ENCODE measurements at places on chromosomes 4 and X.

GRCh38 chr4:124433500-124433899 lies 279.0 kb downstream of the ANKRD50 start:
- no peak for DNase-seq

GRCh38 chr4:108851366-108851765 lies 88.5 kb upstream of the ETNPPL start:
- no peak for DNase-seq

DNA sequence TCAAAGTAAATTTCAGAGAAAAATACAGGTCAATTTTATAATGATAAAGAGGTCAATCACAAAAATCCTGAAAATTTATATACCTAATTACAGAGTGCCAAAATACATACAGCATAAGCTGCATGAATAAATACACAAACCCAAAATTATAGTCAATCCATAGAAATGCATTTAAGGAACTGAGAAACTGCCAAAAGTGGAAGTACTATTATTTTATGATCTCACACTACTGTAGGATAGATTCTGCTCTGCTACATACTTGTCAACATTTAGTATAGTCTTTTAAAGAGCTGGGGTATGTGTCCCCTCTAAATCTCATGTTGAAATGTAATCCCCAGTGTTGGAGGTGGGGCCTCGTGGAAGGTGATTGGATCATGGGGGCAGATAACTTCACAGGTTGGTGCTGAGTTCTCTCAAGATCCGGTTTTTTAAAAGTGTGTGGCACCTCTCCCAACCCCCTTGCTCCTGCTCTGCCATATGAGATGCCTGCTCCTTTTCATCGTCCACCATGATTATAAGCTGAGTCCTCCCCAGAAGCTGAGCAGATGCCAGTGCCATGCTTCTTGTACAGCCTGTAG lies 31.8 kb downstream of the CHIC2 start:
- DNase-seq = no peak

GRCh38 chrX:4240541-4241194 lies 527.2 kb upstream of the PRKX start:
- no peak for DNase-seq

DNA sequence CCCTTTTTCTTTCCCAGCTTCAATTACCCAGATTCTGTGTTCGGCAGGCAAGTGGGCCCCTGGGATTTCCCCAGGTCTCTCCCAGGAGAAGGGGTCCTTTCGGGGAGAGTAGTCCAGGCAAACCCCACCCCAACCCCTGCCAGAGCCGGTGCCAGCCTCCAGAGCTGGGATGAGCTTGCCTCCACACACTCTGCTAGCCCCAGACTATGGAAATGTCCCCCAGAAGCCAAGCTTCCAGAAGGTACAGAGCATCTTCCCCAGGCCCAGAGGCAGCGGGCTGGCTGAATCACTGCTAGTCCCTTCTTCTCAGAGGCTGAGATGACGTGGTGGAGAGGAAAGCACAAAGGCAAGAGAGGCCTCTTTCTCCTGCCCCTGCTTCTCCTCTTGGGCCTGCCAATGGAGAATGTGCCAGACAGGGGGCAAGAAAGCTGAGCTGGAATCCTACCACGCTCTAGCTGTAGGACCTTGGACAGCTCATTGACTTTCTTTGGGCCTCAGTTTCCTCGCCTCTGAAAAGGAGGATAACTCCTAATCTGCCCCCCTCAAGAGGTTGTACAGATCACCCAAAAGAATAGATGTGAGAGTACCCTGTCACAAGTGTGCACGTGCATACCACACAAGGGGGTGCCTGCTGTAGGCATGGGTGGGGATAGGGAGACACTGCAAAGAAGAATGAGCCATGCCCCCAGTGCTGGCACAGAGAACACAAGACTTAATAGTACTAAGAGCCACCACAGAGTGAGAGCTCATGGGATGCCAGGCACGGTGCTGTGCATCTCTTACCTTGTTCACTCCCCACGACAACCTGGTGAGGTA lies 2.1 kb downstream of the SASH3 start:
- no peak for DNase-seq

- no peak for DNase-seq
Observed at GRCh38 chrX:71579990-71580380, 1.7 kb downstream of the GCNA start.

GRCh38 chr4:10240691-10241090 lies 124.1 kb upstream of the WDR1 start:
- DNase-seq = no peak

GRCh38 chrX:108426262-108426661 lies 12.0 kb downstream of the COL4A6 start:
- DNase-seq = no peak

All from H54 (cell line).